Activated CD4-positive, CD25-positive, alpha-beta regulatory T cell (primary cell): ENCODE measurements at places on chromosomes 6 and 20.

DNA sequence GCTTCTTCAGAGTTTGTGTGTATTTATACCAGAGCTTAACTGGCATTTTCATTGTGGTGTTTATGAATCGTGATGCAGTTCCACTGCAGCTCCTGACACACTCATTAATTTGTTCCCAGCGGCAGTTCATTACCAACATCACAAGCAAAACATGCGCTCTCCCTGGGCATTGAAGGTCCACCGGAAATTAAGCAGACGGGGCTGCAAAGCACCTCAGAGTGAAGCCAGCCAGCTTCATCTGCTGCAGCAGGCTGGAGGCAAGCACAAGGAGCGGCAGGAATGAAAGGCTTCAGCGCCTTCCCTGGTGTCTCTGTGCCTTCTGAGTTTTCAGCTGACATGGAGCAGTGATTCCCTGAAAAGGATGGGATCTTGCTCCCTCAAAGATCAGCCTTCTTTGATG lies 246.0 kb upstream of the SPTLC3 start:
- no peak for DNase-seq

DNA sequence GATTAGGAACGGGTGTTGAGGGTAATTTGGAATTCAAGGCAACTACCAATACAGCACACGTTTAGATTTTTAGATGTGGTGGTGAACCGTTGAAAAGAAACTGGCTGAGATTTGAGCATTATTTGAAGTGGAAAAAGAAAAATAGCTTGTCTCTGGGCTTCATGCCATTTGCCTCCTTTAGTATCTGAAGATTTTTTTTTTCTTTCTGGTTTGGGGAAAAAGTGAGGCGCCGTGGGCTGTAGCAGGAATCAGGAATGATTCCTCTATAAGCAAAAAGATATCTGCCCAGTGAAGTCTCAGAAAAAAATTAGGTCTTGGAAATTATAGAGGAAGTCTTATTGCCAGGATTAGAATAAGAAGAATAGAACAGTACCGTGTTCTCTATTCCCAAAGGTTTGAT lies 88.5 kb downstream of the RPS12 start:
- no peak for DNase-seq

DNA sequence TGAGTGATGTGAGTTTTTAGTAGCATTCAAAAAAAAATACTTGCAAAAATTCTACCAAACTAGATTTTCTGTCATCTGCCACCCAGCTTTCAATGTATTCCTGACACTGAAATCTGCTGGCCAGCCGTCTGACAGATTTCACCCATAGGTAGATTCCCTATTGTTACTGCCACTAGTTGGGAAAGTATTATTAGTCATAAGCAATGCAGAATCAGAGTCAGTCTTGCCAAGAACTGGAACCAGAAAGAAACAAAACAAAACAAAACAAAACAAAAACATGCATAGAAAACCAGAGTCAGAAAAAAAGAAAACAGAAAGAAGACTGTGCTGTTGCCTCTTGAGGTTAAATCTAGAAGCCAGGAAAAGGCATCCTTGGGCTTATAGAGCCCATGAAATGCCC lies 293.1 kb upstream of the KCNQ5 start:
- no peak for DNase-seq

DNA sequence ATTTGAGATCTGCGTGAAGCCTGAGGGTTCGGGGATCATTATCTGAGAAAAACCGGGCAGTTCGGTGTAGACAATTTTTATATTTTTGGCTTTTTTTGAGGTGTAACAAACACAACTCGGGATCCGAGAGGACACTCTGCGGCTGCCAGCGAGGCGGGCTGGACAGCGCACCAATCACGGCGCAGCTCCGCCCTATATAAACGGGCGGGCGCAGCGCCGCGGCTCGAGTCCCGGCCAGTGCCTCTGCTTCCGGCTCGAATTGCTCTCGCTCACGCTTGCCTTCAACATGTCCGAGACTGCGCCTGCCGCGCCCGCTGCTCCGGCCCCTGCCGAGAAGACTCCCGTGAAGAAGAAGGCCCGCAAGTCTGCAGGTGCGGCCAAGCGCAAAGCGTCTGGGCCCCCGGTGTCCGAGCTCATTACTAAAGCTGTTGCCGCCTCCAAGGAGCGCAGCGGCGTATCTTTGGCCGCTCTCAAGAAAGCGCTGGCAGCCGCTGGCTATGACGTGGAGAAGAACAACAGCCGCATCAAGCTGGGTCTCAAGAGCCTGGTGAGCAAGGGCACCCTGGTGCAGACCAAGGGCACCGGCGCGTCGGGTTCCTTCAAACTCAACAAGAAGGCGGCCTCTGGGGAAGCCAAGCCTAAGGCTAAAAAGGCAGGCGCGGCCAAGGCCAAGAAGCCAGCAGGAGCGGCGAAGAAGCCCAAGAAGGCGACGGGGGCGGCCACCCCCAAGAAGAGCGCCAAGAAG lies 69.0 kb downstream of the HFE start:
- DNase-seq, result peak; percentile 67

DNA sequence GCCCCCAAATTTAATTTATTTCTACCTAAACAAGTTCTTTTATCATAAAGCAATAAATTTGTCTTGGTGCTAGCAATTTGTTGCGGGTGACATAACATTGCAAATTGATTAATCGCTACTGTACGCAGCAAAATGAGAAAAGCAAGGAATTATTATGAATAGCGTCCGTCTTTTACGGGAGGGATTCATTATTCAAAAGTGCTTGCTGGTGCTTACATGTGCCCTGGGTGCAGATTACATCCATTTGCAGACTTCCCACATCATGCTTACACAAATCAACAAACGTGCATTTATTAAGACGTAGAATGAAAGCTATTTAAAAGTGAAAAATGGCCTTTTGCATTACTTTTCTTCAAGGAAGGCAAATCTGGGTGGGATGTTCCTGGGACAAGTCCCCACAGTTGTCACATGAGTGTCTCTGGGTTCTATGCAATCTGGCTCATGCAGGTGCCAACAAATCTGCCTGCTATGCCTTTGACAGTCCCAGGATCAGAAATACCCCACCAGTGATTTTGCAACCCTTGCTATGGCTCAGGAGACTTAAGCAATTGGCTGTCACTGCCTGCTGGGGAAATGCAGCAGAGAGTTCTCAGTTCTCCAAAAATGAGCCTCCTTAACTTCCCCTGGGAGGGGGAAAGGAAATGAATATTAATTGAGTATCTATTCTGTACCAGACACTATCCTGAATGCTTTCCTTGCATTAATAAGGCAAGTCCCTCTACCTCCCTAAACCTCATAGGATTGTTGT lies 30.1 kb upstream of the MAFB start:
- no peak for DNase-seq

GRCh38 chr6:25442898-25443297 lies 163.7 kb downstream of the CARMIL1 start:
- no peak for DNase-seq

DNA sequence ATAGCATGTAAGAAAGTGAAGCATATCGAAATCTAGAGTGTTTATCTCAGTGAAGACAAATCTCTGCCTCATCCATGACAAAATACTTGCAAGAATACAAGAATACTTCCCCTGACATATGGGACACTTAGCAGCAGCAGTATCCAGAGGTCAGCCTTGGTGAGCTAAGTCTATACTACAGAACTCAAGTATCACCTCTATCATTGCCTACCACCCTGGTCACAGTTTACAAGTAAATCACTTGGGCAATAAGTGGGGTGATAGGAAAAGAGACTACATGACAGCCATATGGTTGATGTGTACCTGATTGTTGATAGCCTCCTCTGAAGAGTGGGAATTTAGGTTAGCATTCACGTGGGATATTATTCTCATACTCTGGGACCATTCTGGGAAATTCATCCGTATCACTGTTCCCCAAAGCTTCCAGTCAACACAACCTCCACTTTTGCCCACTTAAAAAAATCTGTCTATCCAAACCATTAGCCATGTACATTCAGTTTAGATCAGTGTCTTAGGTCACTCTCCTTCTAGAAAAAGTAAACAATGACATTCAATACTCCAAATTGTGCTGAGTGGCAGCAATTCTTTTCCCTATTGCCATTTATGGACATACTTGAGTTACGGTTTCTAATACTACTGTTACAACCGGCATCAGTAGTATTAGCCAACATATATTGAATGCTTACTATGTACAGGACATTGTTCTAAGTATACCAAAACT lies 118.2 kb upstream of the PRSS16 start:
- DNase-seq, result no peak

DNA sequence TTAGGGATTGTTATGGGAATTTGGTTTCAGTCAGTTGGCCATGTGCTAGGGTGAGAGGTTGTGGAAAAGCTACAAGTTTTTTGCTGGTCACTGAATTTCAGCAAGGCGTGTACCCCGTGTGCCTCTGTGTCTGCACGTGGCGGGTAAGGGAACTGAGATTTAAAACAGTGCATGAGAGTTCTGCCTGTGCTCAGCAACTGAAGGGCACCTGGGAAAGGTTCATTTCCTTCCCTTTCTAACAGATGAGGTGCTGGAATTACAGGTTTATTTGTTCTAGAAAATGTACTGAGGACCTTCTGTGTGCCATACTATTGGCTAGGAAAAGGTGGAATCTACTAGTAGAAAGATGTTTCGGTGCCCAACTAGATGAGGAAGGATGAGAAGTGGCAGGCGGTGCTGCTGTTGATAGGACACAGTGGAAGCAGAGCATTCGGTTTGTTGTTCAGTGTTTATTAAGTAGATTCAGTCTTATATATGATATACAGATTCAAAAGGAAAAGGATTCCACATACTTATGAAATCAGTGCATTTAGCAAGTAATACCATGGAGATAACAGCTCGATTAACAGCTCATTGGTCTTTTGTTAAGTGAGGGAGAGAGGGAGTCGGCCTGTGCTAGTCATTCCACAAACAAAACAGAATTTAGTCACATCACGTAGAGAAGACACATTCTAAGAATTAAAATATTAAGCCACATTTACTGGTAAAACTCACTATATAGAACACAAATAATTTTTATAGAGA lies 84.7 kb downstream of the ASXL1 start:
- DNase-seq, result no peak

DNA sequence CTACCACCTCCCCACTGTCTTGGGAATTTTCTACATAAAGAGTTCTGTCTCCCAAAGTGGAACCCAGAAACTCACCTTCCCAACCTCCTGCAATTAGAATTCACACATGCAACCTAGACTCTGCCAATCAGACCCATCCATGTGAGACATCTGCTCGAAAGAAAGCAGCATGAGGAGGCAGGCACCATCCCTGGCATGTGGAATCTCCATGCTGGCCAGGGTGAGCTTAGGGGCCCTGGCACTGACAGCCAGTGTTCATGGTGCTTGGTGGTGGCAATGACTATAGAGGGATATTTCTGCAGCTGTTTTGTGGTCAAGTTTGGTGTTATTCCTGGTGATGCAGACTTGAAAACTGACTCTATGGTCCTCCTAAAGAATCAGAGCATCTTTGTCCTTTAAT lies 17.4 kb upstream of the FOXF2 start:
- DNase-seq, result no peak

GRCh38 chr6:80967609-80968008 lies 784.9 kb downstream of the TENT5A start:
- DNase-seq, result no peak

- no peak for DNase-seq
Observed at GRCh38 chr6:25703005-25703404, 51.0 kb downstream of the SCGN start.

DNA sequence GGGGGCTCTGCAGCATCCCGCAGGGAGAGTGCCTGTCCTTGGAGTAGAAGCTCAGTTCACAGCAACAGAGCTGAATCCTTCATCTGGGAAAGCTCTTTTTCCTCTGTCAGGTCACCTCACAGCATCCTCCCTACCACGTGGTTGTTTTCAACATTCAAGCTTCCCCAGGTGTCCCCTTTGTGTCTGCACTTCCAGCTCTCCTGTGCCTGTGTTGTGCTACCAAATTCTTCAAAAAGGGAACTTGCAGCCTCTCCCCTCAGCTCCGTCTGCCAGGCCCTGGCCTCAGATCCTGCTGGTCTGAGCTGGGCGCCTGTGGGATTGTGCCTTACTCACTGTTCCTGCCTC lies 108.4 kb downstream of the FOXF2 start:
- no peak for DNase-seq

- no peak for DNase-seq
Observed at GRCh38 chr6:30612687-30613248, 4.3 kb downstream of the PPP1R10 start.

DNA sequence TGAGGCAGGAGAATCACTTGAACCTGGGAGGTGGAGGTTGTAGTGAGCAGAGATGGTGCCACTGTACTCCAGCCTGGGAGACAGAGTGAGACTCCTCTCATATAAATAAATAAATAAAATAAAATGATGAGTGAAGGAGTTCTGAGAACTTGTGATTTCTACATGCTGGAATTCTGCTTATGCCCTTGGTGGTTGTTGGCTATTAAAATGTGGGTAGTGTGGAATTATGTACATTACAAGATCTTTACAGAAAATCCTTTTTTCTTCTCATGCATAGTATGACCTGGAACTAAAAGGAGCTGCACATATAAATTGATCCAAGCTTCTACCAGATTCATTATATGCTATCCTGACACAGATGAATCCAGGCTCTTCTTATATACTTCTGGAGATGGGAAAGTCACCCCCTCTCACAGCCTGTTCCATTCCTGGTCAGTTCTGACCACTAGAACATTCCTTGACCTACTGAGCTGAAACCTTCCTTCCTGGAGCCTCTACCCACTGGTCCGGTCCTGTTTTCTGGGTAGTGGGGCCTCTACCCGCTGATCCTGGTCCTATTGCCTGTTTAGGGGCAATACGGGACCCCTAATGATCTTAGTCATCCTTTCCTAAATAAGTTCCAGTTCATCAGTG lies 37.7 kb upstream of the TAF8 start:
- DNase-seq, result no peak

DNA sequence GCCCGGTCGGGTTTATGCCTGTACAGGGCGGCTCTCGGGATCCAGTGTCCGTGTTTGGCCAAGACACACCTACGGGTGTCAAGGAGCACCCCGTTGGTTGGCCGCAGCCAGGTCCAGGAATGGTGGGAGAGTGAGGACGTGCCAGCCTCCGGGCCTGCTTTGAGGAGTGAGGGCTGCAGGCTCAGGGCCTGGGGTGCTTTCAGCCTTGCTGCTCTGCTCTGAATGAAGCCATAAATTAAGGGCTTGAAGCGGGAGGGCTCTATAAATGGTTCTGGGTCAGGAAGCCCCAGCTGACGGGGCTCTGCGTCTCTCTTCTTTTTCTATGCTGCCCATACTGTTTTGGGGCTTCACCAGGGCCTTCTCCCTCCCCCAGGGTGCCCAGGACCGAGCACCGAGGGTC lies 15.1 kb downstream of the GATA5 start:
- no peak for DNase-seq
